ENCODE measurements at places on chromosomes 13 and 19.

DNA sequence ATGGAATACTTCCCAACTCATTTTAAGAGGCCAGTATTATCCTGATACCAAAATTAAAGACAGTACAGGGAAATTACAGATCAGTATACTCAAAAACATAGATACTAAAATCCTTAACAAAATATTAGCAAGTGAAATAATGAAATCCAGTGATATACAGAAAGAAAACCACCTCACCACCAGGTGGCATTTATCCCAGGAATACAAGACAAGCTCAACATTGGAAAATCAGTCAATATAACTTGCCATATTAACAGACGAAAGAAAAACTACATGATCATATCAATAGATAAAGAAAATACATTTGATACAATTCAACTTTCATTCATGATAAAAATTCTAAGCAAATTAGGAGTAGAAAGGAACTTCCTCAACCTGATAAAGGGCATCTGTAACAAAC is 6.7 kb upstream of the GNA15 start:
- no peak for DNase-seq

- no peak for DNase-seq
Measured at GRCh38 chr13:24627946-24628345, 52.3 kb upstream of the ATP12A start.

DNA sequence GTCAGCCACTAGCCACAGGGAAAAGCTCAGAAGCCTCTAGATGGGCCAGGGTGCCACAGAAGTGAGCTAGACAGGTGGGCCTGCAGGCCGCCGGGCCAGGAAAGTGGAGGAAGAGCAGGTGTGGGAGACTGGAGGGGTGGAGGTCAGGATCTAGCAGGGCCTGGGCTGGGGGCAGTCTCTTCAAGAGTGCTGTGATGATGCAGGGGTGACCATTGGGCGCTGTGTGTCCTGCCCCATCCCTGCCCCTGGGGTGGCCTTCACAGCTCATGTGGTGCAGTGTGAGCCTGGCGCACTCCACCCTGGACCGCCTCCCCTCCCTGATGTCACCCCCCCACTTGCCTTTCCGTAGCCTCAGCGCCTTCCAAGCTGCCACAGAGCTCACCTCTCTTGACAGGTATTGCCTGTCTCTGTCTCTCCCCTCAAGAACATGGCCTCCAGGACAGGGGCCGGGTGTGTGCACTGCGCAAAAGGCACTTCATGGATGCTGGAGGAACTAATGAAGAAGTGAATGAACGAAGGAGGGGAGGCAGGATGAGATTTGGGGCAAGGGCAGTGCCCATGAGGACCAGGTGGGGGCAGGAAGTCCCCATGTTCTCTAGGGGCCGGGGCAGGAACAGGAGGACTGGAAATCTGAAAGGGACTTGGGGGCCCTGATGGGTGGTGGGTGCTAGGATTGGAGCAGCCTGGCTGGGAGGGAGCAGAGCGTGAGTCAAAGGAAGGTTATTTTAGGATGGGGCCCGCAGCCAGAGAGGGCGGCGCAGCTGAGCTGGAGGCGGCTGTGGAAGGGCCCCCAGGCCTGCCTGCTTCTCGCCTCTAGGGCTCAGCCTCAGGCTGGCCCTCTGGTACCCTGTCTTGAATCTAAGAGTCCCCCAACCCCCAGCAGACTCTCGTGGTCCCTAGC is 6.6 kb downstream of the SSBP4 start:
- DNase-seq: no peak

- no peak for DNase-seq
Measured at GRCh38 chr19:41442473-41443355, at the start of gene ERICH4. ERICH4 (plus strand) TSS chr19:41443156; CDS start chr19:41443170, 14 bp downstream.

- no peak for DNase-seq
Measured at GRCh38 chr13:42495255-42495654, 78.7 kb upstream of the TNFSF11 start.

GRCh38 chr19:51690454-51691073 is 2.6 kb upstream of the SPACA6 start:
- DNase-seq: peak; percentile 45

DNA sequence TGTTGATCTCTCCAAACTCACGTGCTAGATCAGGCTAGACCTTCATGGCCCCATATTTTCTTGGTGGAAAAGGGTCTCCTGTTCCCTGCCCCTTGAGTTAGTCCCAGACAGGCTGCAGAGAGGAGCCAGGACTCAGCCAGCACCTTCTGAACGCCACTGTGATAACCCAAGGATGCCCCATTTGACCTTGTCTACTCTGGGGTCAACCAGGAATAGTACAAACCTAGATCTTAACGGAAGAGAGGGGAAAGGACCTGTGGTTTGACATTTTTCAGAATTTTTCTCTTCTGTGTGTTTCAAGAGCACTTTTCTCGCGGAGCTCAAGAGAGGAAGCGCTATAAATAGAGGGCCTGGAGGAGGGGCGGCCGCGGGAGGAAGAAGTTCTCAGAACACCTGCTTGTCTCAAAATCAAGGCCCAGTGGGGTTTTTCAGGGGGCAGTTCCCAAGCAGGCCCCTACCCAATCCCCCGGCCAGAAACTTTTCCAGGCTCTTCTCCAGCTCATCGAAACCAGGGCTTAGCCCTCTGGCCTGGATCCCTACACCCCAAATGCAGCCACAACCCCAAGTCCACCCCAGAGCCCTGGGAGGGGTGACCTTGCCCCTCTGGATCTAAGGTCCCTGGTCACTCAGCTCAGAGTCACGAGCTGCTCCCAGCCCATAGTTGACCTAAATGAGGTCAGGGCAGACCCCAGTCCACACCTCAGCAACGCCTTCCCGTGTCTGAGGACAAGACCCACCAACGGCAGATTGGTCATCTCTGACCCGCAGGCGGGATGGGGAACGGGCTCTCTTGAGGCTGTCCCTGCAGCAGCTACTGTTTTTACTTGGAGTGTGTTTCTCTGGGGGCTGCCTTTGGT is 75.6 kb upstream of the TM9SF2 start:
- DNase-seq: no peak

- no peak for DNase-seq
Measured at GRCh38 chr13:71752775-71753513, 114.1 kb downstream of the DACH1 start.
